ENCODE measurements at places on chromosomes 2 and 18.

- no peak overlapping the region for H3K27ac ChIP-seq
- H3K4me3 ChIP-seq: no peak overlapping the region
- no peaks in the 10 kb centered on the region for H3K4me1 ChIP-seq
These were observed 57.5 kb downstream of the KANSL1L start for GRCh38 chr2:210113614-210114235.

DNA sequence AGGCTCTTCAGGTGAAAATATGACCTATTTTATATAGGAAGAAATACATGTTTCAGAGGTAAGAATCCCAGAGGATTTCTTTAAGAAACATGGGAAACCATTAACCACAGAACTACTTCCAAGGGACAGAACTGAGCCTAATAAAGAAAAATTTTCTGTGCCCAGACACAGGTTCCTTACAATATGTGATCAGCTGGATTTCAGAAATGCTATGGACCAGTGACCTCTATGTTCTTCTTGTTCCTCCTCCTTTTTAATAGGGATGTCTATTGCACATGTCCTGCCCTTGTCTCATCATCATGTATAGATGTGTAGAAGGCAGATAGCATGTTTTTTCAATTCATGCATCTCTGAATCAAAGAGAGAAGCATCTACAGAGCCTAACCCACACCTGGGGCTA is 836.6 kb downstream of the RNF144A start:
- H3K4me3 ChIP-seq: no peak overlapping the region
- no peaks in the 10 kb centered on the region for H3K27me3 ChIP-seq
- no peak for DNase-seq
- no peaks in the 10 kb centered on the region for H3K4me1 ChIP-seq
- no peak overlapping the region for H3K27ac ChIP-seq

- no peak overlapping the region for H3K4me3 ChIP-seq
- no peaks in the 10 kb centered on the region for H3K4me1 ChIP-seq
- no peaks in the 10 kb centered on the region for H3K36me3 ChIP-seq
These were observed 1.7 kb downstream of the SYT4 start for GRCh38 chr18:43275546-43275945.

GRCh38 chr18:64972545-64972944 is 778.3 kb upstream of the CDH7 start:
- H3K4me1 ChIP-seq: no peaks in the 10 kb centered on the region
- no peaks in the 10 kb centered on the region for H3K36me3 ChIP-seq
- no peak overlapping the region for H3K4me3 ChIP-seq
- no peak for DNase-seq

DNA sequence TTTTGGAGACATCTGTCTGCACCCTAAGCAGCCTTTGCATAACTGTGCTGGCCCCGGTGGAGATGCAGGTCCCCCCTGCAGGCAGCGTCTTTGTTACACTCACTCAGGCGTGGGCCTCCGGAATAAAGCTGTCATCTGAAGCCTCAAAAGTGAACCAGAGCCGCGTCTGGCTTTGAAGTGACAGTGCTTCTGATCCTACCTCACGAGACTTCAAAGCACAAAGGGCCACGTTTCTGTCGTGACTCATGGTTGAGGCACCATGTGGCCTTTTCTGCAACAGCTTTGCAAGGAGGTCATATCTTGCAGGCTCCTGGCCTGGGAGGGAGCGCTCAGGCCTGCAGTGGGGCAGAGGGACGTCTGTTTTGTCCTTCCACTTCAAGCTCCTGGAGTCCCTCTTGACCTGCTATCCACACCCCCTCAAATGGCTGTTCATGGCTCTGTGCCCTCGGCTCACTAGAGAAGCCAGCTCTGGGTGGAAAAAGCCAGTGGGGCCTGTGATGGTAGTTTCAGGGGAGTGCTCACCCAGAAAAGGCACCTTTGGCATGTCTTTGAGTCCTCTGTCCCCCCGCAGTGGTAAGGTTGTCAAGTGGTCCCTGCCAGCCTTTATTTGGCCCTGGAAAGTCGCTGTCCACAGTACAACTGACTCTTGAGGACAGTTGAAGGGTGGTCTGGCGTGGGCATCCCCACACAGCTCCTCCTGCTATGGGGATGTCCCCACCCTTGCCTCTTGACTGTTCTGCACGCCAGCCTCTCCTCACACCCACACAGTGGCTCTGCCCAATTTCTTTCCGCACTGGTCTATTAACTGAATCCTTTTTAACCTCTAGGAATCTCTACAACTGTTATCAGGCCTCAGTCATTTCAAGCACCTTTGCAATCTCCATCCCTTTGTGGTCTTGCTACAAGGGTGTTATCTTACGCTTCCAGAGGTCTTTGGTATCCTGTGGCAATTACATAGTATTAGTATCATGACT is 19.3 kb downstream of the GPR55 start:
- no peaks in the 10 kb centered on the region for H3K27me3 ChIP-seq
- DNase-seq: no peak
- peaks cover 28% of the 10 kb centered on the region for H3K4me1 ChIP-seq
- no peak overlapping the region for H3K27ac ChIP-seq

- H3K4me1 ChIP-seq: peaks cover 6% of the 10 kb centered on the region
- no peak for DNase-seq
- H3K27me3 ChIP-seq: no peaks in the 10 kb centered on the region
- H3K4me3 ChIP-seq: no peak overlapping the region
- H3K36me3 ChIP-seq: no peaks in the 10 kb centered on the region
- no peak overlapping the region for H3K27ac ChIP-seq
These were observed 450.1 kb downstream of the LPIN1 start for GRCh38 chr2:12196495-12196894.

DNA sequence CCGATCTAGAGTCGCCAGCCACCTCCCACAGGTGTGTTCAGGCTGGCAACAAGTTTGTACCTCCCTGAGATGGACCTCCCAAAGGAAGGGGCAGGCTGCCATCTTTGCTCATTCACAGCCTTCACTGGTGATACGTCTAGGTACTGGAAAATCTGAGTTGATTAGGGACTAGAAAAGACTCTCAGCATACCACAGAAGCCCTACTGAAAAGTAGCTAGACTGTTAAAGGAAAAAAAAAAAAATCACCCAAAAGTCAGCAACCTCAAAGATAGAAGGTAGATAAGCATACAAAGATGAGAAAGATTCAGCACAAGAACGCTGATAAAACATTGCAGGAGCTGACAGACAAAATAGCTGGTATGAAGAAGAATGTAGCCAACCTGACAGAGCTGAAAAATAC is 128.6 kb upstream of the WDR75 start:
- no peaks in the 10 kb centered on the region for H3K4me1 ChIP-seq
- H3K27me3 ChIP-seq: no peaks in the 10 kb centered on the region
- DNase-seq: no peak
- H3K27ac ChIP-seq: no peak overlapping the region
- H3K4me3 ChIP-seq: no peak overlapping the region
